ENCODE measurements at places on chromosomes 2 and 18.

- DNase-seq = no peak
Observed at GRCh38 chr2:209463226-209463625, 39.4 kb downstream of the MAP2 start.

GRCh38 chr18:9477509-9477908 lies 2.2 kb downstream of the RALBP1 start:
- DNase-seq = no peak

DNA sequence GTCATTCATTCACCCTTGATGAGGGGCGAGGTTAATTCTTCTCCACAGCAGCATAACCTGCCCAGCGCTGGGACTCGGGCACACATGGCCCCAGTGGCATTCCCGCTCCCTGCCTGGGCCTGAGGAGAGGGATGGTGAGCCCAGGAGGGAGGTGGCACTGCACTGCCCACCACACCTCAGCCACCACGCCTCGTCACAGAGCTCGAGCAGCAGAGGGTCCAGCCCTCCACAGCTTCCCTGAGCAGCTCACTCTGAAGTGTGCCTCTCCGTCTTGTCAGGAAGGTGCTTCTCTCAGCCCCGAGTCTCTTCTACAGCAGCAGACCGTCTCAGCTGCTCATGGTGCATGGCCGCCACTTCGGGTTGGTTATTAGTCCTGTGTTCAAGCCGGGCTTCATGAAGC lies 34.9 kb downstream of the COA5 start:
- DNase-seq = no peak

GRCh38 chr2:134758633-134759032 lies 39.8 kb upstream of the TMEM163 start:
- DNase-seq = no peak

DNA sequence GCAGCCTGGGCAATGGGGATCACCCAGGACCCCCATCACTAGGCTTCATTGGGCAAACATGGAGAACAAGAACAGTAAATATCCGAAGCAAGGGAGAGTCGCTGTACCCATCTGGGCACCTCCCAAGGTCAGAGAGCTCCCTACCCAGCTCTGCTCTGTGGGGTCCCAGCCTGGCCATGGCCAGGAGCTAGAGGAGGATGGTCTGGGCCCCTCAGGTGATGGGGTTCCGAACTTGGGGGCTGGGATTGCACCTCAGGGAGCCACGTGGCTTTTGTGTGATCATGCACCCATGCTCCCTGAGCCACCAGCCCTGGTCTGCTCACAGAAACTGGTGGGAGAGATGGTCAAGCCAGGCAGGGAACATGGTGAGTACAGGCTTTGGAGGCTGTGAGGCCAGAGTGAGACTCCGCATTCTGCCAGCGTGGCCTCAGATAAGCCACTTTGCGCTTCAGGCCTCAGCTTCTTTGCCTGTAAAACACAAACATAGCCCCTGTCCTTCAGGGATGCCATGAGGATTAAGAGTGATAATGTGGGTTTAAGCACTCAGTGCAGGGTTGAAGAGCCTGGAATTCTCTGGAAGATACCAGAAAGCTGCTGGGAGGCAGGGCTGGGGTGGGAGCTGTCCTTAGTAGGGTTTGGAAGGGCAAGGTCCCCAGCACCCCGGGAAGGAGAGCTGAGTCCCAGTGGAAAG lies 3.0 kb upstream of the NMUR1 start:
- DNase-seq = no peak

DNA sequence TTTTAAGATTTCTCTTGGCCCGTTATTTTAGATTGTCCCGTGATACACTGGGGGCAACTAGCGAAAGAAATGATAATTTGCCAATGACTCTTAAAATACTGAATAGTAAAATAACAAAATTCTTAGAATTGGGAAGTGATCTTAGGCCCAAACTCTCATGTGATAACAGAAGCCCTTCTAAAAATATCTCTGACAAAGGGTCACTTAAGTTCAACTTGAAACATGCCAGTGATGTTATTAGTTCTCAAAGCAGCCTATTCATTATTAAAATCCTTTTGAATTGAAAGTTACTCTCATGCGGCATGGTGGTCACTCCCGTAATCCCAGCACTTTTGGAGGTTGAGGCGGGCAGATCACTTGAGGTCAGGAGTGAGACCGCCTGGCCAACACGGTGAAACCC lies 920.9 kb downstream of the NRXN1 start:
- no peak for DNase-seq

- no peak for DNase-seq
Observed at GRCh38 chr18:48548011-48548771, 9.4 kb downstream of the CTIF start.

- DNase-seq = no peak
Observed at GRCh38 chr2:41900101-41900577, 147.7 kb upstream of the PKDCC start.

GRCh38 chr2:63053081-63053888 lies 2.7 kb downstream of the OTX1 start:
- DNase-seq = peak; percentile 24

GRCh38 chr2:101296371-101296770 lies 12.1 kb downstream of the RNF149 start:
- no peak for DNase-seq

- no peak for DNase-seq
Observed at GRCh38 chr2:26838121-26838906, 9.6 kb upstream of the DPYSL5 start.

GRCh38 chr2:154963511-154963910 lies 265.0 kb downstream of the KCNJ3 start:
- no peak for DNase-seq

- no peak for DNase-seq
Observed at GRCh38 chr2:233966388-233966787, 49.2 kb downstream of the TRPM8 start.

GRCh38 chr2:57806449-57806968 lies 240.1 kb upstream of the VRK2 start:
- DNase-seq = no peak

Data from activated CD8-positive, alpha-beta T cell treated with anti-CD3 and anti-CD28 coated beads for 36 hours (primary cell).